ENCODE measurements at places on chromosomes 5 and 9.

DNA sequence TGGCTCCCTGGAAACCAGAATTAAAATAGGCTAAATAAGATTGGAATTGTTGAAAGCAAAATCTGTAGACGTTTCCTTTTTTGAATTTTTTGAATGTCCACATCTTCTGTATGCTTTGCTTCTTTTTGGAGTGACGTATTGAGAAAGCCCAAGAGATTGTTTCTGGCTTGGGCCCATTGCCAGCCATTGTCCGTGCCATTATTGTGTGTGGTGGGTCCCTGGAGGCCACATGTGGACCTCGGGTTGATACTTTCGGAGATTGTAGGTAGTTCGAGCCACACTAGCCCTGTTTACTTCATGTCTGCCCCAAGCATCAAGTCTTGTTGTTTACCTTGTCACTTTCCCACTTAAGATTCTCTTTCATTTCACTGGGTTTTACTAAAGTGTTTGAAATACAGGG is 106.0 kb downstream of the PALM2AKAP2 start:
- no peak for DNase-seq

- no peak for DNase-seq
Observed at GRCh38 chr9:73050887-73051550, 98.2 kb upstream of the ALDH1A1 start.

GRCh38 chr9:22165144-22165543 is 156.0 kb upstream of the CDKN2B start:
- no peak for DNase-seq

GRCh38 chr5:74935752-74936091 is 69.5 kb upstream of the FAM169A start:
- DNase-seq: no peak

DNA sequence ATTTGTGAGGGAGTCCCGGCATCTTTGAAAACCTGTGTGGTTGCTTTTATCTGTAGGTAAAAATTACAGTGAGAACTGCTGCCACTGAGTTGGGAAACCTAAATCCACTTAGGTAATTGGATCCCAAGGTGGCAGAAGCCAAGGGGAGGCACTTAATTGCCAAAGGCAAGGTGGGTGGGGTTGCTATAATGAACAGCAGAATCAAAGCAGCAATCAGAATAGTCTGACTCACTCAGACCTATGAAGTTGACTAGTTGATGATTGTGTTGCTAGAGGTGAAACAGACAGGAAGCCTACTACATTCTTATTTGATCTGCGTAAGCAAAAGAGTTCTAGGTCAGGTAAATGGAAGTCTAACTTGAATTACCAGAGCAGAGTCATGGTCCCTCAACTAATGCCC is 17.3 kb upstream of the BICD2 start:
- DNase-seq: peak; percentile 19

GRCh38 chr5:137273511-137273910 is 225.6 kb downstream of the SPOCK1 start:
- no peak for DNase-seq

GRCh38 chr5:149439899-149440542 is 60.9 kb upstream of the IL17B start:
- no peak for DNase-seq

DNA sequence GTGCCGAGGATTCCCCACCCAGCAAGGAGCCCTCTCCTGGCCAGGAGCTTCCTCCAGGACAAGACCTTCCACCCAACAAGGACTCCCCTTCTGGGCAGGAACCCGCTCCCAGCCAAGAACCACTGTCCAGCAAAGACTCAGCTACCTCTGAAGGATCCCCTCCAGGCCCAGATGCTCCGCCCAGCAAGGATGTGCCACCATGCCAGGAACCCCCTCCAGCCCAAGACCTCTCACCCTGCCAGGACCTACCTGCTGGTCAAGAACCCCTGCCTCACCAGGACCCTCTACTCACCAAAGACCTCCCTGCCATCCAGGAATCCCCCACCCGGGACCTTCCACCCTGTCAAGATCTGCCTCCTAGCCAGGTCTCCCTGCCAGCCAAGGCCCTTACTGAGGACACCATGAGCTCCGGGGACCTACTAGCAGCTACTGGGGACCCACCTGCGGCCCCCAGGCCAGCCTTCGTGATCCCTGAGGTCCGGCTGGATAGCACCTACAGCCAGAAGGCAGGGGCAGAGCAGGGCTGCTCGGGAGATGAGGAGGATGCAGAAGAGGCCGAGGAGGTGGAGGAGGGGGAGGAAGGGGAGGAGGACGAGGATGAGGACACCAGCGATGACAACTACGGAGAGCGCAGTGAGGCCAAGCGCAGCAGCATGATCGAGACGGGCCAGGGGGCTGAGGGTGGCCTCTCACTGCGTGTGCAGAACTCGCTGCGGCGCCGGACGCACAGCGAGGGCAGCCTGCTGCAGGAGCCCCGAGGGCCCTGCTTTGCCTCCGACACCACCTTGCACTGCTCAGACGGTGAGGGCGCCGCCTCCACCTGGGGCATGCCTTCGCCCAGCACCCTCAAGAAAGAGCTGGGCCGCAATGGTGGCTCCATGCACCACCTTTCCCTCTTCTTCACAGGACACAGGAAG is 120.2 kb downstream of the RGS3 start:
- DNase-seq: no peak

DNA sequence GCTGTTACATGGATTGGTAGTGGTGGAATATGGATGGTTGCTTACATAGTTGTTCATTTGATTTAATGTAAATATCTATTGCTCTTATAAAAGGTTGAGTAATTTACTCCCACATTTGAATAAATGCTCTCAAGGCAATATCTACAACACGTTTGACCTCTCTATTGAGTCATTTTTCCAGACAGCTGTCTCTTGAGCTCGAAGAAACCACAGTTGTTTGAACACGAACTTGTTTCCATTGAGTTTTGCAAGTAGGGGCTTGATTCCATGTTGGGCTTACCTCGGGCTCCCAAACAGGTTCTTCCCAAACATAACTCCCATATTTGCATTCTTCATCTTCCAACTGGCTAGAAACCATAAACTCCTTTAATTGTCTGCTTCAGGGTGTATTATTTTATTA is 115.0 kb upstream of the HMHB1 start:
- DNase-seq: no peak

DNA sequence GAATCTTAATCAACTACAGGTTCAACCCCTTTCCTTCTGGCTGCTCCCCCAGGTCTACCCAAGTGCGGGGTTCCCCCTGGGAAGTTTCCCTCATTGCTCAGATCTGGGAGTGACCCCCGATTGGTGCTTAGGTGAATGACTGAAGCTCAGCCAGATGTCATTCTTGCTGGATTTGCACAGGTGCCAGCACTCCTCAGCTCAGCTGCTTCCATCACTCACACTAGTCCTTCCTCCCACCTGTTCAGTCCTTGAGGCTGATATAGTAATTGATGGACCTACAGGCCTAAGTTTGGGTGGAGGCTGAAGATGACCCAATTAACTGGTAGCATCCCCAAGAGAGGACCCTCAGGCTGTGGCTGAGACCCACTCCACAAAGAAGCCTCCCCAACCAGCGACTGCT is 32.9 kb downstream of the PRLR start:
- no peak for DNase-seq

DNA sequence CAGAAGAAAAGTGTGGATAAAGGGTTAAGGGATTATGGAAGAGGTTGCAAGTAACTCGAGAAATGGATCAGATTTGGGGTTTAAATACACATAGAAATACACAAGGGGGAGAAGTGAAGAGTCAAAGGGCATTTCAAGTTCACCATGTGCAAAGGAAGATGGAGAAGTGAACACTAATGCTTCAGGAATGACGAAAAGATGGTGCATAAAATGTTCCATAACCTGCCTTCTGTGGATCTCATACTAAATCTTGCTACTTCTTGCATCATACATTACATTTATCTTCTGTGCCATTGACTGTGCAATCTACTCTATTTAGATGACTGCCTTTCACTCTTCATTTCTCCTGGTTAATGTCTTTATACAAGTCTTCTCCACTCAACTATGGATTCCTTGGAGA is 5.7 kb upstream of the SMC2 start:
- DNase-seq: no peak

DNA sequence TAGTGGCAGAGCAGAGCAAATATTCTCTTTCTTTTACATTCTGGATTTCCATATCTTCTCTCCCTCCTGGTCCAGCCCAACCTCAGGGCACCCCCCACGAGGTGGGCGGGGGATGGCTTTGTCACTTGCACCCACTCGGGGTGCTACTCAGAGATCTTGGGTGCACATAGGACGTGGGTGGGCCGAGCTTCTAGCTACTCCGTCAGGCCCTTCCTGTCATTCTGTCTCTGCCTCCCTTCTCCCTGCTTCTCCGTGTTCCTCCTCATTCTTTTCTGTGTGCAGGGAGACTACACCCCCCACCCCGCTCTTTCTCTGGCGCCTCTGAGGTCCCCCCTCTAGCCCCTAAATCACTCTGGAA is 19.5 kb downstream of the PCDHGC5 start:
- DNase-seq: no peak

DNA sequence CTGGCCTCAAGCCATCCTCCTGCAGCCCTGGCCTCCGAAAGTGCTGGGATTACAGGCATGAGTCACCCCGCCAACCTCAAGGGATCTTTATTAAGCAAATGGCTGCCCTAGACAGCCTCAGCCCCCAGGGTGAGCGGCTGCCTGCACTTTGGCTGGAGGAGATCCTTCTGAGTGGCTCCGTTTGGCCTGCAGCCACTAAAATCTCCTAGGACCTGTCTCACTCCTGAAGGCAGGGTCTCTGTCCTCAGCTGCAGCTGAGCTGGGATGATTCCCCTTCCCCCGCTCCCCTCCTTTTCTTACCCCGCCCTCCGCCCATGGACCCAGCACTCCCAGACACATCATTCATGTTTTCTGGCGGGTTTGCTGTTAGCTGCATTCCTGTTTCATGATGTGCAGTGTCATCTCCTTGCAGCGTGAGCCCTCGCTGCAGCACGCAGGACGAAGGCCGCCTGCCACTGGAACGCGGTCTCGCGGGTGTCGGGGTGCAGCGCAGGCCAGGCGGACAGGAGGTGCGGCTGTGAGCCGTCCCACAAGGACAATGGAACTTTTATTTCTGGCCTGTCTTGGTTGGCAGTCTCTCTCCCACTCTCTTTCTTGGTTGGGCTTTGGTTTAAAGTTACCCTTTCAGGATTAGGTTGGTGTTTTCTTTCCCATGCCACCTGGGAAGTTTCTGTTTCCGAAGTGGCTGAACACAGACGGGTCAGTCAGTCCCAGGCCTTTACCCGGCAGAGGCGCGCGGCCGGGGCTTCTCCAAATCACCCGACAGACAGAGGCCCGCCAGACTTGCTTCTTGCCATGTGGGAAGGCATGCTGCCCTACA is 137.1 kb downstream of the FOXD1 start:
- DNase-seq: peak; percentile 17

DNA sequence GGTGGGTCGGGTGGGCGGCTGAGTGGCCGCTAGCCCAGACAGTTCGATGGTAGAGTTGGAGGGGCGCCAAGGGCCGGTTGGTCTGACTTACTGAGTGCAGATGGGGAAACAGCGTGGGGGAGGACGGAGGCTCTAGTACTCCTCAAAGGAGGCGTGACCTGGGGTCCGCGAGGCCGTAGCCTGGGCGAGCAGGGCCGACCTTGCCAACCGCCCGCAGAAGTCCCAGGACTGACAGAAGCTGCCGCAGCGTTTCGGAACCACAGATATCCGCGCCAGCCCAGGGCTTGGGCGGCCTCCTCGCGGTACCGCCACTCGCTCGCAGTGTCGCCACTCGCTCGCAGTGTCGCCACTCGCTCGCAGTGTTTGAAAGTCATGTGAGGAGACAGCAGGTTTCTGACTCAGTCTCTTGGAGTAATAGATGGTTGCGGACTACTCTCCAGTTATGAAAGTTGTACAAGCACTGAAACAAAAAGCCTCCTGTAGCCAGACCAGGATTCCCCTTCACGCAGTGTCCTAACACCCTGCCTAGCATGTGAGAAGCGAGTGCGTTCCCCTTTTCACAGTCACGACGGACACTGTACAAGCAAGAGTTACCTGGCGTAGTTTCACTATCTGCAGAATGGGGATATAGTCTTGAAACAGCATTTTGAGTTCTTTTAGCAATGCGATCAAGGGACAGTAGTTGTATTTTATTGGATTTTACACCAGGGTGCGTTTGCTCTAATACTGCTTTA is 674 bp downstream of the TMEM38B start:
- DNase-seq: peak; percentile 9

DNA sequence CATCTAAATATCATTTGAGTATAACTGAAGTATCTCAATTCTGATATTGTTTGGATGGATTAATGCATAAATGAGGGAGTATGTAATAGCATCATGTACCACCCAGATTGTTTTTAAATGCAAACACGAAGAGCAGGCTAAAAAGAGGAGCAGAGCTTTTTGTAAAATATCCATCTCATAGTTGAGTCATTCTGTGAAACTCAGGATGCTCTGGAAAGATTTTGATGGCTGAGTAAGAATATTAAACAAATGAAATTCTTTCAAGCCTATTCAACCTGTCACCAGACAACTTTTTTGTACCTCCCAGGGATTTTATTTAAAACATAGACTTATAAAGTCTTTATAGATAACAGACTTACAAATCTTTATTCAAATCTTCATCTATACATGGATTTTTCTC is 625.9 kb downstream of the TLE4 start:
- no peak for DNase-seq

GRCh38 chr5:114362197-114362976 is 517 bp downstream of the KCNN2 start:
- DNase-seq: no peak

DNA sequence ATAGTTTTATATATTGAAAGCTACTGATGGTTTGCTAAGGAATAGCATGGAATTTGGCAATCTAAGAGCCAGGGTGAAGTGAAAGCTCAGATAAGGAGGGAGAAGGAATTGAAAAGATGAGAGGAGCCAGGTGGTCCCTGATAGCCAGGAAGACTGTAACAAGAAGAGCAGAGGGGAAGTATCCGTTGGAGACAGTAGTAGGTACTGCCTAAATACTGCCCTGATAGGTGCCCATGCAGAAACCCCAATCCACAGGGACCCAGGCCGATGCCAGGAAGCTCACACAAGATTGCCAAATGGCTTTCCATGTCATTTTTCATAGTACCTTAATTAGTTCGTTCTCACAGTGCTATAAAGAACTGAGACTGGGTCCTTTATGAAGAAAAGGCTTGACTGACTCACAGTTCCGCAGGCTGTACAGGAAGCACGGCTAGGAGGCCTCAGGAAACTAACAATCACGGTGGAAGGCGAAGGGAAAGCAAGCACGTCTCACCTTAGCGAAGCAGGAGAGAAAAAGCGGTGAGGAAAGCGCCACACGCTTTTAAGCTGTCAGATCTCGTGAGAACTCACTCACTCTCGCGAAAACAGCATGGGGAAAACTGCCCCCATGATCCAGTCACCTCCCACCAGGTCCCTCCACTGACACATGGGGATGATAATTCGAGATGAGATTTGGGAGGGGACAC is 13.0 kb downstream of the ACTL7B start:
- DNase-seq: no peak

- no peak for DNase-seq
Observed at GRCh38 chr5:60505373-60506171, 194.4 kb downstream of the DEPDC1B start.

DNA sequence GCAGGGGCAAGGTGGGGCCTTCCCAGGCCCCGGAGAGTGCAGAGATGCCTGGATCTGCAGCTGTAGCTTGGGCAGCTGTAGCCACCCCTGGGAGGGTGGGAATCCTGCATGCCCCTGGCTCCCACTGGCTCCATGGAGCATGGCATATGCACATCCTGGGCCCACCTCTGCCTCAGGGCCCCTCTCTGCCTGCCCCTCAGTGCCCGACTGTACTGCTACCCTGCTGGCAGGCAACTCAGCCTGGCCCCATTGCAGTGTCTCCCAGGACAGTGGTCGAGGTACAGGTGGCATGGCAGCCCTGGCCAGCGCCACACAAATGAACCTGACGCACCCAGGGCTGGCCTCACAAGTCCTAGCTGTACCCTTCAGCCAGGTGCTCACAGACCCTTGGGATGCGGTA is 23.9 kb downstream of the JMY start:
- no peak for DNase-seq
